Mesothelial cell of epicardium (in vitro differentiated cells): ENCODE measurements at places on chromosomes 2 and 18.
A peak's percentile ranks its signal among the peaks of the same experiment; 100 is the strongest.

DNA sequence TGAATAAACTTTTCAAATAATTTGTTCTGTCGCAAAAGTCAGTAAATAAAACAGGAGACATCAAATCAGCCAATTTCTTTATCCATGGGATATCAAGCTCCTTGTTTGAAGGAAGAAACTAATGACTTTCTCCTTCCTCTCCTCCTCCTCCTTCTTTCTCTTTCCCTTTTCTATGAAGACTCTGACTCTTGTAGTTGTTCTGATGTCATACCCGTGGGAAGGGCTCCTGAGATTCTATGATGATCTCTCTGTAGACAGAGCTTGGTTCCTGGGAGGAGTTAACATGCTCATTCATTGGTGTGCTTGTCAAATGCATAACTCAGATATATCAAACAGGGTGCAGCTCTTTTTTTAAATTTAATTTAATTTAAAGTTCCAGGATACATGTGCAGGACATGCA is 118.7 kb upstream of the KCTD1 start:
- no peak overlapping the region for H3K4me3 ChIP-seq
- H3K36me3 ChIP-seq, result no peaks in the 10 kb centered on the region
- H3K27ac ChIP-seq, result no peak overlapping the region
- H3K4me1 ChIP-seq, result peaks cover 2% of the 10 kb centered on the region

DNA sequence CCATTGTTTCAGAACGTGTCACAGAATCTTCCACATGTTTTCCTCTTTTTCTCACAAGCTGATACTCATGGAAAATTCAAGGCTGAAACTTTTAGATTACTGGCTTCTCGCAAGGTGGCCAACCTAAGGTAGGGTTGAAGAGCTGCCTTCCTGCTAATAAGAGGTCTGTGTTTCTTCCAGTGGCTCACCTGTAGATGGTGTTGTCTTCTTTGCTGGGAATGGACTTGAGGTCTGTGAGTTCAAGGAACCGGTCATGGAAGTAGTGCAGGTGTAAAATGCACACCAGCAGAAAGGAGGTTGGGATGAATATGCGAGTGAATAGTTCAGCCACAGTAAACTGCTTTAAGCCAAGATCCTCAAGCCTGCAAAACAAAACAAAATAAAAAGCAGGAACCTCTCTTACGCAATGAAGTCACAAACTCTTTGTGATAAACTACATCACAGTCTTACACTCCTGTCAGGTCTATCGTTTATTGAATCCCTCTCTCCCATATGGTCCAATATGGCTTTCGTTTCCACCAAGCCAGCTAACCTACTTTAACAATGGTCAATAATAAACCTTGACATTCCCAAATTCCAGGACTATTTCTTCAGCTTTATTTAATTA is 258.9 kb downstream of the NAPG start:
- DNase-seq, result no peak
- H3K27ac ChIP-seq, result no peak overlapping the region
- peaks cover 6% of the 10 kb centered on the region for H3K4me1 ChIP-seq
- H3K27me3 ChIP-seq, result no peaks in the 10 kb centered on the region

DNA sequence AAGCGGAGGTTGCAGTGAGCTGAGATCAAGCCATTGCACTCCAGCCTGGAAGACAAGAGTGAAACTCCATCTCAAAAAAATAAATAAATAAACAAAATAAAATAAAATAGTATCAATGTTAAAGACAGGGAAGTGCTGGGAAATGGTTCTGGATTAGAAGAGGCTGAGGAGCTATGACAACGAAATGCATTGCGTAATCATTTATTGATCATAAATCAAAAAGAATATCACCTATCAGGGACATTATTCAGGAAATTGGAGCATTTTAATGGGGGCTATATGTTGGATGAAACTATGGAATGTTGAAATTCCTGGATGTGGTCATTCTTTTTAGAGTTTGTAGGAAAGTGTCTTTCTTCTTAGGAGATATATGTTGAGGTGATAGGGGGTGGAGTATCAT is 30.9 kb upstream of the MTA3 start:
- H3K36me3 ChIP-seq, result no peaks in the 10 kb centered on the region
- DNase-seq, result no peak
- no peaks in the 10 kb centered on the region for H3K27me3 ChIP-seq

DNA sequence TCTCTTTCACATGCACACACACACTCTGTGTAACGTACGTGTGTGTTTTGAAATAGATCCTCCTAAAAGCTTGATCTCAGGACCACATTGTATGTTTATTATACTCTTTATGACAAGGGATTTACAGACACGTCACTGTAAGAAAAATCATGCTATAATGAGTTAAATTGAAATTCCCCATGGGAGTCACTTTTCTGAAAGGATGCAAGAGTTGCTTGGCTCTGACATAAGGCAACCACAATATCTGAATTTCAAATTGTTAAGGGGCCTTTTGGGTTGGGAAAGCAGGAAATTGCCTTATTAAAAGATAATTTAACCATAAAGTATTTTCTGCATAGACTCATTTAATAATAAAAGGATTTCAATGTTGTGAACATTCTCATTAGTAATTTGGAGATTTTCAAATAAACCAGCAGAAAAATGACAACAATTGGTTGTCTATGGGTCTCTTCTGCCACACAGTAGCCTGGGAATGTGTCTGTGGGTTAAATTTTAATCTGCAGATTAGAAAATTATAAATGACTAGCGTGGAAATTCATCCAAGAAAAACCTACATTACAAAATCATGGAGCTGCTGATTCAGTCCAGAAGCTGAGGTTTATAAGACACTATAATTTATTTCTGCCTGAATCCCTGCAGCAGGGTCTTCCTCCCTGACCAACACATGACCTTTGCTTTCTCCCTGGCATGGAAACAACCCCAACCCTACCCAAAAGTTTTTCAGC is 75.9 kb upstream of the PID1 start:
- H3K27me3 ChIP-seq, result peaks cover 12% of the 10 kb centered on the region
- no peak for DNase-seq
- H3K27ac ChIP-seq, result no peak overlapping the region
- H3K4me3 ChIP-seq, result no peak overlapping the region

GRCh38 chr2:54570925-54571694 is 115.0 kb downstream of the SPTBN1 start:
- H3K27me3 ChIP-seq, result no peaks in the 10 kb centered on the region
- no peak overlapping the region for H3K4me3 ChIP-seq
- H3K27ac ChIP-seq, result peak overlapping the region; percentile 93

GRCh38 chr2:132620115-132620514 is 49.9 kb downstream of the LYPD1 start:
- peaks cover 18% of the 10 kb centered on the region for H3K27me3 ChIP-seq
- no peaks in the 10 kb centered on the region for H3K36me3 ChIP-seq
- peaks cover 4% of the 10 kb centered on the region for H3K4me1 ChIP-seq
- no peak overlapping the region for H3K27ac ChIP-seq

- H3K27ac ChIP-seq, result no peak overlapping the region
- H3K4me1 ChIP-seq, result peaks cover 2% of the 10 kb centered on the region
- H3K36me3 ChIP-seq, result peaks cover 1% of the 10 kb centered on the region
- no peaks in the 10 kb centered on the region for H3K27me3 ChIP-seq
Measured at GRCh38 chr2:238098901-238099713, 1.0 kb upstream of the ESPNL start.

GRCh38 chr2:8546612-8547283 is 135.1 kb upstream of the ID2 start:
- peaks cover 28% of the 10 kb centered on the region for H3K4me1 ChIP-seq
- DNase-seq, result no peak
- no peaks in the 10 kb centered on the region for H3K27me3 ChIP-seq
- H3K27ac ChIP-seq, result no peak overlapping the region

DNA sequence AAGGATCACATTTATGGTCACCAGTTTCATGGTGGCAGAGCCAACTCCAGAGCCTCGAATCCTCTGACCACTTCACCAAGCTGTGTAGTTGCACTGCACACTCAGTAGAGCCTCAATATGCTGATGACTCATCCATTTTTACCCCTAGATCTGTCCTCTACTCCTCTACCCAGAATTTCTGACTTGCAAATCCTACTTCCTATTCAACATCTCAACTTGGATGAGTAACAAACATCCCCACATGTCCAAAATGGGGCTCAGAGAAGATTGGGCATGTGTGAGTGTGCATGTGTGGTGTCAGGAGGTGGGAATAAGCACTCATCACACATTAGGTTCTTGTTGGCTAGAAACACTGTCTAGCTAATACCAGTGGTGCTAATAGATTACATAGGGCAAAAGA is 57.8 kb upstream of the IGFBP2 start:
- H3K36me3 ChIP-seq, result peaks cover 3% of the 10 kb centered on the region
- H3K27me3 ChIP-seq, result no peaks in the 10 kb centered on the region
- DNase-seq, result no peak
- H3K4me3 ChIP-seq, result no peak overlapping the region
- H3K27ac ChIP-seq, result no peak overlapping the region

DNA sequence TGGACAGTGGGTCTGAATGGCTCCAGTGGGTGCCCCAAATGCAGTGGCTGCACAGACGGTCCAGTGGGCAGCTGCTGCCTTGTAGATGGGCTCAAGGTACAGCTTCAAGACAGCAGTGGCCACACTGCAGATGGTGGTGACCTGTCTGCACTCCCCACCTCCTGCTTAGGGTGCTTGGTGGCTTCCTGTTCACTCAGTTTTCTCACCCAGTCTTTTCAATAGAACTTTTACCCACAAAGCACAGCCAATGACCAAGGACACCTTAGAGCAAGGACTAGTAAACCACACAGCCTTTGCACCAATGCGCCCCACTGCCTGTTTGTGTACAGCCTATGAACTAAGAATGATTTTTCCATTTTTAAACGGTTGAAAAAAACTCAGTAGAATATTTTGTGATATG is 34.9 kb downstream of the MEX3C start:
- H3K27ac ChIP-seq, result no peak overlapping the region
- H3K4me3 ChIP-seq, result no peak overlapping the region

GRCh38 chr2:215828528-215829184 is 184.7 kb downstream of the MREG start:
- H3K4me3 ChIP-seq, result no peak overlapping the region
- no peaks in the 10 kb centered on the region for H3K36me3 ChIP-seq
- no peak for DNase-seq
- H3K27me3 ChIP-seq, result no peaks in the 10 kb centered on the region
- H3K27ac ChIP-seq, result peak overlapping the region; percentile 37
- peaks cover 25% of the 10 kb centered on the region for H3K4me1 ChIP-seq

DNA sequence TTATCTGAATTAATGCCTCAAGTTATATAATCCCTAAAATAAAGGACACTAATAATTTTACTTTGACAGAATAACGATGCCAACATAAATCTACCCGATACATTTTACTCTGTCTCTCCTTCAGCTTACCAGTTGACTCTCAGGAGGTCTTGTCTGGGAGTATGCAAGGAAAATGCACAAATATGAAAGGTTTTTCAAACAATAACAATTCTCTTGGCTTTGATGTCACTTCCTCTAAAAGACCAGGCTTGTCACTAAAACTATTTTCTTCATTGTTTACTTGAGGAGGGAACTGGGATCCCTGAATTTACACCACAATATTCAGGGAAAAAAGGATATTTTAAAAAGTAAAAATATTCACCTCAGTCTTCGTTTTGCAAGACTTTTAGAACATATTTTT is 97.2 kb downstream of the SOS1 start:
- H3K36me3 ChIP-seq, result peaks cover 8% of the 10 kb centered on the region
- H3K27ac ChIP-seq, result no peak overlapping the region
- no peaks in the 10 kb centered on the region for H3K4me1 ChIP-seq
- no peak for DNase-seq
- no peak overlapping the region for H3K4me3 ChIP-seq

GRCh38 chr2:170176212-170176611 is 1.7 kb upstream of the MYO3B start:
- H3K36me3 ChIP-seq, result no peaks in the 10 kb centered on the region
- H3K27ac ChIP-seq, result peak overlapping the region; percentile 72
- peaks cover 52% of the 10 kb centered on the region for H3K4me1 ChIP-seq
- DNase-seq, result no peak

GRCh38 chr2:29922605-29923004 is 1.2 kb upstream of the ALK start:
- no peak overlapping the region for H3K4me3 ChIP-seq
- no peaks in the 10 kb centered on the region for H3K36me3 ChIP-seq
- peaks cover 82% of the 10 kb centered on the region for H3K27me3 ChIP-seq

- H3K4me3 ChIP-seq, result no peak overlapping the region
- DNase-seq, result no peak
- H3K27ac ChIP-seq, result no peak overlapping the region
Measured at GRCh38 chr2:195534971-195535370, 122.1 kb upstream of the SLC39A10 start.

- peaks cover 1% of the 10 kb centered on the region for H3K27me3 ChIP-seq
- H3K4me3 ChIP-seq, result no peak overlapping the region
- H3K27ac ChIP-seq, result no peak overlapping the region
- DNase-seq, result no peak
- peaks cover 2% of the 10 kb centered on the region for H3K36me3 ChIP-seq
Measured at GRCh38 chr2:3033315-3033714, 344.3 kb downstream of the EIPR1 start.

GRCh38 chr2:240932724-240933047 is 26.6 kb downstream of the CROCC2 start:
- H3K4me3 ChIP-seq, result no peak overlapping the region
- no peak overlapping the region for H3K27ac ChIP-seq
- H3K36me3 ChIP-seq, result no peaks in the 10 kb centered on the region
- no peaks in the 10 kb centered on the region for H3K4me1 ChIP-seq
- peaks cover 16% of the 10 kb centered on the region for H3K27me3 ChIP-seq

DNA sequence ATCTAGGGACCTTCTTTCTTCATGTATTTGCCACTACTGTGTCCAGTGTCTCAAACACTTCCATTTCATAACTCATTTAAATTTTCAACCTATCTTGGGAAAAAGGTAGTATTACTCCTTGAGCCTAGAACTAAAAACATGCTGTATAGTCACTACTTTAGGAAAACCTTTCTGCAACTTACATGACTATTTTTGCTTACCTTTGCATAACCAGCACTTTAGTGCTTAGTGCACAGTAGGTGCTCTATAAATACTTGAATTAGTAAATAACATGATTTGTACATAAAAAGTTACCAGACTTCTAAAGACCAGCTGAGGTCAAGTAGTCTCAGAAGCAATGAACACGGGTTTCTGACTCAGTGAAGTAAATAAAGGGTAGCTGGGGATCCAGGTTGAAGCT is 62.5 kb upstream of the DTNB start:
- no peak for DNase-seq
- H3K36me3 ChIP-seq, result no peaks in the 10 kb centered on the region
- no peak overlapping the region for H3K4me3 ChIP-seq
- H3K4me1 ChIP-seq, result peaks cover 18% of the 10 kb centered on the region

DNA sequence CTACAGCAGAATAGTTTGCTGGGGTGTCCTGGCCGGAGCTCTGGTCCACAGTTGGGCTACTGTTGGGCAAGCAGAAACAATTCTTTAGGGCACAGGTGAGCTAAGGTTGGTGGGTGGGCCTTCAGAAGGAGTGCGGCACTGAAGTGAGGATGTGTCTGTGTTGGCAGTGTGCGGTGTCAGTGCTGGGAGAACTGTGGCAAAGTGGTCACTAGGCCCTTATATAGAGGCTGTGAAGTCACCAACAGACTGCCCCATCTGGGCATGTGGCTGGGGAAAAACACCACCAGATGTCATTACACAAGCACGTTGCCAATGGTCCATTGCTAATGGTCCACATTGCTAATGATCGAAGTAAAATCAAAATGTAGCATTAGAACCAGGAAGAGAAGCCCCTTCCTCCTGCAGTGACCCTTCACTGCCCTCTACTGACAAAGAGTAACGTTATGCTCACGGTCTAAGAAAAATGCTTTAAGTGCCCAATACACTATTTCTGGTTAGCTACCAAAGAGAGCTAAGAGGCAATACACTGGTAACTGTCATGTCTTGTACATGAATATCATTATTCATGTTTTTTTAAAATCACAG is 21.3 kb downstream of the SCN1A start:
- H3K4me3 ChIP-seq, result no peak overlapping the region
- H3K27ac ChIP-seq, result no peak overlapping the region
- no peaks in the 10 kb centered on the region for H3K4me1 ChIP-seq
- no peaks in the 10 kb centered on the region for H3K27me3 ChIP-seq
